ENCODE measurements at places on chromosomes 2 and 18.

DNA sequence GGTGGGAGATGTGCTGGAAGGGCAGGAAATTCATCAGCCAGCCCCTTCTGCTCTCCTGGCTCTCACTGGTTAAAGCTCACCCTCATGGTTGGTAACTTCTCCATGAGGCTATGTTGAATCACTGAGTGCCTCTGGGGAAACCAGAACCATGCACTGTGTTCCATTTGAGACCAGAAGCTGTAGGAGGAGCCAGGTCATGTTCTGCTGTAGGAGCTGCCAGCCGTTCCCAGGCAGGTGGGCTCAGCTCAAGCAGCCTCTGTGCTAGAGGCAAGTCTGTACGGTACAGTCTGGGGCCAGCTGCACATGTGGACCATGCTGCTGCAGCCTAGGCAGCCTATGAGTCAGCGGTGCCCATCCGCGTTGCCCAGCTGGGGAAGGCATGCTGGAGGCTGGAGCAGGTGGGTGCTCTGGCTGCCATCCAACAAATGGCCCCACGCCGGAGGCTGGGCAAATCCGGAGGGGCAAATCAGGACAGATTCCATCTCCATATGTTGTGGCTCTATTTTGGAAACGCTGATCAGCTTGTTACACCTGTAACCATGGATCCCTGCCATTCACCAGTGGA is 22.0 kb upstream of the KCNF1 start:
- no peak for DNase-seq

- no peak for DNase-seq
These were observed 26.9 kb downstream of the SNORC start for GRCh38 chr2:232896720-232897597.

GRCh38 chr2:85390941-85391669 is 19.1 kb downstream of the CAPG start:
- DNase-seq, result peak; percentile 52

- DNase-seq, result no peak
These were observed 321.9 kb upstream of the GALNT5 start for GRCh38 chr2:156935616-156936015.

GRCh38 chr2:191174442-191174841 is 23.6 kb upstream of the STAT4 start:
- no peak for DNase-seq

GRCh38 chr2:143903172-143903856 is 616.6 kb downstream of the ZEB2 start:
- no peak for DNase-seq

GRCh38 chr2:106868275-106868674 is 17.7 kb downstream of the ST6GAL2 start:
- DNase-seq, result no peak

DNA sequence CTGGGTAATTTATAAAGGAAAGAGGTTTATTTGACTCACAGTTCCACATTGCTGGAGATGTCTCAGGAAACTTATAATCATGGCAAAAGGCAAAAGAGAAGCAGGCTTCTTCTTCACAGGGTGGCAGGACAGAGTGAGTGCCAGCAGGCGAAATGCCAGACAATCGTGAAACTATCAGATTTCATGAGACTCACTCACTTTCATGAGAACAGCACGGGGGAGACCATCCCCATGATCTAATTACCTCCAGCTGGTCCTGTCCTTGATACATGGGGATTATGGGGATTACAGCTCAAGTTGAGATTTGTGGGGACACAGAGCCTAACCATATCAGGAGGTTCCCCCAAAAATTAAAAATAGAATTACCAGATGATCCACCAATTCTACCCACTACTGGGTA is 675.5 kb upstream of the SLC8A1 start:
- no peak for DNase-seq

GRCh38 chr2:133247631-133248030 is 320.6 kb downstream of the NCKAP5 start:
- DNase-seq, result no peak

- no peak for DNase-seq
These were observed 585.0 kb downstream of the BCL11A start for GRCh38 chr2:59968441-59968840.

DNA sequence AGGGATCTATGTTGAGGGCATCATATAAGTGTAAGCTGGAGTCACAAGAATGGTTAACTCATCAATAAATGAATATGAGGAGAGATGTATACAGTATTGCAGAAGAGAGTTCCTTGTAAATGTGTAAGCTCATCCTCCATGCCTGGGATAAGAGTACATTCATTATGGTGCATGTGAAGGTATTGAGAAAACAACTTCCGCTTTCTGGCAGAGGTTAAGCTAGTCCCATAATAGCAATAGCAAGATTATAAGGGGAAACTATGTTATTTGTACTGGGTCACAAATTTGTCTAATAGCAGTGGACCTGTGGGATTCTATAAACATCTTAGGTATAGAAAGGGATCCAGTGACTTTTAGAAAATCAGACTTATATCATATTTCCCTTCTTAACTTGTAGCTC is 44.1 kb downstream of the SCN2A start:
- no peak for DNase-seq

DNA sequence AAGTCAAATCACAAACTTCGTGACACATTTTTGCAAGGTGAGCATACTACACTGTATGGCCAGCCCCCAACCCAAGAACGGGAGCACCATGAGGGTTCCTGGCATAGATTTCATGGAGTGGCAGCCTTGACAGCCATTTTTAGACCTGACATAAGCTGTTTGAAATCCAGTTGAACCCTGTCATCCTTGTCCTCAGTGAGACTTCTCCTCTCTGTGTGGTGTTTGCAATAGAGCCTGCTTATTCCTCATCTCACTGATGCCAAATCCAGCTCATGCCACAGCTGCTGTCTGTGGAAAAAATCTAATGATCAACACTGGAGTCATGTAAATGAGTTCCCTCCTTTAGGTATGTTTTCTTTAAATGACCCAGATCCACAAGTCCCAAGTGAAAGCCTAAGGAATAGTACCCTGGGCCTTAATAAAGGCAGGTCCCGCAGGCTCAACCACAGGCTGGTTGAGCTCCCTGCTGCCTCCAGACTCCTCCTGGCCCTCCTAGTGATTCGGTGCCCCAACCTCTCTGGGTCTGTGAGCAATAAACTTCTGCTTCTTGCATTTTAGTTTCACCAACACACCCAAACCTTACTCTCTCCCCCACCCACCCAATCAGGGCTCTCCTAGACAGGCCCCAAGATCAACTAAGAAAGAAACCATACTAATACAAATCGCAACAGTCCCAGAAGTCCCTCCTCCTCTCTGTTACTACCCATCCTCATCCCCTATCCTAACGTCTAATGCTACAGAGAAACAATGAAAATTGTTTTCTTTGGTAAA is 8.4 kb upstream of the CREG2 start:
- DNase-seq, result no peak

- no peak for DNase-seq
These were observed 57.8 kb upstream of the NABP1 start for GRCh38 chr2:191620144-191620543.

GRCh38 chr2:217993817-217994463 is 8.9 kb downstream of the TNS1 start:
- no peak for DNase-seq

GRCh38 chr18:21747764-21748693 is 7.4 kb downstream of the MIB1 start:
- DNase-seq, result no peak

DNA sequence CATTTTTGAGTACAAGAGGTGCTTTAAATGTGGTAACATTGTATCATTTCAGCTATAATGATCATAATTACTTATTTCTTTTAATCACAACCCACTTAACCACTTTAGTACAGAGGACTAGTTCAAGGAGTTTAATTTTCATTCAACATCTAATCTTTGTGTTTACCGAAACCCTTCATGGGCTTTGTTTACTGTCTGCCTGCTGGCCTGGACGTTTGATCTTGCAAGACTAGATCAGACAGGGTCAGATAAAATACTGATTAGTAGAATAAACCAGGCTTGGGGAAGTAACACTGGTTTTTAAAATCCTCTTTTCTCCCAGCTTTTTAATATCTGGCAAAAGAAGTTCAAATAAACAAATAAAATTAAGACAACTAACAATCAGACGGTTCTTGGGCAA is 93.6 kb downstream of the SATB2 start:
- no peak for DNase-seq

GRCh38 chr2:148599109-148599991 is 45.2 kb upstream of the EPC2 start:
- DNase-seq, result no peak

GRCh38 chr2:233400341-233400740 is 46.0 kb downstream of the DGKD start:
- DNase-seq, result no peak

GRCh38 chr2:224429441-224429810 is 27.5 kb upstream of the FAM124B start:
- DNase-seq, result no peak

GRCh38 chr2:24482251-24482971 is 8.6 kb upstream of the NCOA1 start:
- no peak for DNase-seq

DNA sequence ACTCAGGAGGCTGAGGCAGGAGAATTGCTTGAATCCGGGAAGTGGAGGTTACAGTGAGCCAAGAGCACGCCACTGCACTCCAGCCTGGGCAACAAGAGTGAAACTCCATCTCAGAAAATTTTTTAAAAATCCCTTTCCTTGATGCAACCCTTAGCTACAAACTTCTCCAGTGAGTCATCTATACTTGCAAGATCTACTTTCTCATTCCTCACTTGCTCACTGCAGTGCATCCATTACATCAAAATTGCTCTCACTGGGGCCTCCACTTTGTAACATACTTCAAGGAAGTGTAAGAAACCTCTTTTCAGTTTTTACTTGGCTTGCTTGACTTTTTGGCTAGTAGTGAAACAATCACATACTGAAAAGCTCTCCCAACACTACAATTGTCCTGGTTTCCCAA is 65.3 kb downstream of the REEP1 start:
- no peak for DNase-seq

DNA sequence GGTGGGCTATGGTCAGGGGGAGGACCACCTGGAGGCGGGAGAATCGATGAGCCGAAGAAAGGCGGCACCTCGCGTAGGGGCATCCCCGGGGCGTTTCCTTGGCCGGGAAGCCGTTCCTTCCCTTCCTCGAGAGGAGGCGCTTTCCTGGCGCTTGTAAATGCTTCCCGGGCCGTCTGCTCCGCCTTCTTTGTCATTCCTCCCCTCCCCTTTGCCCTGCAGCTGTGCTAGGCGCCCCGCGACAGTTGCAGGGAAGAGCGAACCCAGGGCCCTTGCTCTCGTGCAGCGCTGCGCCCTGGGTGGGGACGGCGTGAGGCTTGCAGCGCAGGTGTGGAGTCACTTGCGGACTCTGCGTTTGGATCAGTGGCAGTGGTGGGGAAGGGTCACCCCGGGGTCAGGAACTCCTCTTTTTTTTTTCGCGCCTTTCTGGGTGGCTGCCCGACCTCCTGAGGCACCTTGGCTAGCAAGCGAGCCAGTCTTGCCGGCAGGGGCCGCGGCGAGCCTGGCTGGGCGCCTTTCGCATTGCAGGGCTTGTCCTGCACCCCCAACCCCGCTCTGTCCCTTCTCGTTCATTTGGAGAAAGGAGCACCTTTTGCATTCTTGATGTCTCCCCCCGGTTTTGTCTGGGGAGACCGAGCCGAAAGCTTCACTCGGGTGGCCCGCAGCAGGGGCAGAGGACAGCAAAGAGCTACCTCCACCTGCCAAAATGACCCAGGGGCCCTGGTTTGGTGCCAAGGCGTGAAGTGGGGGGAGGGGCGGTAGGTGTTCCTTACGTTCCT is 858 bp downstream of the KCNS3 start:
- DNase-seq, result no peak

GRCh38 chr2:197349699-197350098 is 39.1 kb upstream of the ANKRD44 start:
- DNase-seq, result no peak

DNA sequence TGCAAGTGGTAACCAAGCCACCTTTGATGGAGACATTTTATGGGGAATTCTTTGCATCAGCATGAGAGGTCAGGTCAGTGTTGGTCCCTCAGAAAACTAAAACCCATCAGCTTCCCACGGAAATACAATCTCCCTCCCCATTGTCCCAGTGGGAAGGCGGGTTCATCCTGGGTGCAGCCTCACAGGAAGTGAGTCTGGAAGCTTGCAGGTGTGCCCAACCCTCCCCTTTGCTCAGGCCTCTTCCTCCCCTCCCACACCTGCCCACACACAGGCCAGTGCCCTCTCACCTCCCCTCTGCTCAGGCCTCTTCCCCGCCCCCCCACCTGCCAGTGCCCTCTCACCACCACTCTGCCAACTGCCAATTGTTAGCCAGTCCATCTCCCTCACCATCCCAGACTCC is 166.8 kb upstream of the RAB6C start:
- no peak for DNase-seq

DNA sequence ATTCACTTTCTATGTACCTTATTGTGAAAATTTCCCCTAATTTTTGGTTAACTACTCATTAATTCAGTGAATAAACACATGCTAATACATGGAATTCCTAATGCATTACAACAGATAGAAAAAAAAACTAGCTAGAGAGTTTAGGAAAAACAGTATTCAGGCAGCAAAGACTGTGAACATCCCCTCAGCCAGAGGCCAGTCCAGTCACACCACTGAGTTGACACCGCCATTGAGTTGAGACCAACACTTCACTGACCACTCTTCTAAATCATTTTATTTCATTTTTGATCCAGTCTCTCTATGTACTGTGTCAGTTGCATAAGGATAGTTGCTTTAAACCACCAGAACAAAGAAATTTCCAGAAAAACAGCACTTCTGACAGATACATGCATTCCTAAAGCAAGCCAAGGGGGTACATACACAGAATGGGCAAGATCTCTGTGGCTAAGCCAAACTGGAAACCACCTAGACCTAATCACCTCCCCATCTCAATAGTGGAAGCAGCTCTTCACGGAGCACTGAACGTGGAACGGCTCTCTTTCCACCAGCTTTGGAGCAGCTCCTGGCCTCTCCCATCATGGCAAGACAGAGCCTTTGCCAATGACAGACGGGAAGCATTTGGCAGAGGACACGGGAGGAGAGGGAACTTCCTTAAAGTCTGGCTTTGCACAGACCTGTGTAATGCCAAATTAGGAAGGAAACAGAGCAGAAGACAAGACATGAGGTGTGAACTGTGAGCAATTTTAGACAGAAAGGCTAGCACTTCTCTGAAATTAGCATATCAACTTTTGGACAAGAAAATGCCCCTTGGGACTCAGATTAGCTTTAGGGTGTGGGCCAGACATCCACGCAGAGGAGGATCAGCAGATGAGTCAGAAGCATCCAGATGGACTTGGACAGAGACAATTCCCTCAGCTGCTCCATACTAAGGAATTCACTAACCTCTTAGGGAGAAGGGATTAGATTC is 36.4 kb downstream of the CACNB4 start:
- no peak for DNase-seq

DNA sequence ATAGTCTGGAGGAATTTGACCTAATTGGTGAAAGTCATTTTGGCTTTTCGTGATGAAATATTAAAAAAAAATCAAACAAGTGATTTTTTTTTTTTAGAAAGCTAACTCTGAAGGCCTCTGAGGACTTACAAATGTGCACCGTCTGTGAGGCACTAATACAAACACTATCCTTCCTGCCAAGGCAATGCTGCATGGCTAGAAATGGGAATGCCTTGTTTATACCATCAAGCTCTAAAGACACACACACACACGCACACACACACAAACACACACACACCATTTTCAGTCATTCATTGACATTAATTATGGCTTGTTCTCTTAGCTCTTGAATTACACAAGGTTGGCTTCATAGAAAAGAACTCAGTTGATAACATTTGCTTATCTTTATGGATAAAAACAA is 1242.0 kb upstream of the ACVR2A start:
- no peak for DNase-seq

GRCh38 chr2:189574793-189575475 is 5.7 kb downstream of the SLC40A1 start:
- DNase-seq, result no peak

- no peak for DNase-seq
These were observed 150.4 kb upstream of the NXPH2 start for GRCh38 chr2:138930571-138930970.
